ENCODE measurements at places on chromosomes 16 and 17.

- DNase-seq, result no peak
These were observed 1237.1 kb upstream of the GOT2 start for GRCh38 chr16:59971264-59971663.

GRCh38 chr16:20755238-20755637, 8.6 kb upstream of the ACSM3 start:
- DNase-seq, result no peak

DNA sequence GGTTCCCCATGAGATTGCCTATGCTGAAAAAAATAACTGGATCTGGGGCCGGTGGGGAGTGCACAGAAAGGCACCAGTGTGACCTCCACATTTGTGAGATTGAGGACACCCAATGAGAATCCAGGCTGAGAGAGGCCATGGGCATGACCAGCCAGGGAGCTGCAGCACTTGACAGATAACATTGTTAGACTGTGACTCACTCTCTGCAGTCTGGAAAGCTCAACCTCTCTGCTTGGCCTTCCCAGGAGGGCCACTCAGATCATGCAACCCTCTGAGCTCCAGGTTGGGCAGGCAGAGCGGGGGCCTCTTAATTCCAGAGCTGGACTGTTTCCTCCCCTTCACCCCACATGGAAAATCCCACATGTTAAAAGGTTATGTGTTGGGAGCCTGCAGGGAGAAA, 30.1 kb downstream of the FZD2 start:
- no peak for DNase-seq

DNA sequence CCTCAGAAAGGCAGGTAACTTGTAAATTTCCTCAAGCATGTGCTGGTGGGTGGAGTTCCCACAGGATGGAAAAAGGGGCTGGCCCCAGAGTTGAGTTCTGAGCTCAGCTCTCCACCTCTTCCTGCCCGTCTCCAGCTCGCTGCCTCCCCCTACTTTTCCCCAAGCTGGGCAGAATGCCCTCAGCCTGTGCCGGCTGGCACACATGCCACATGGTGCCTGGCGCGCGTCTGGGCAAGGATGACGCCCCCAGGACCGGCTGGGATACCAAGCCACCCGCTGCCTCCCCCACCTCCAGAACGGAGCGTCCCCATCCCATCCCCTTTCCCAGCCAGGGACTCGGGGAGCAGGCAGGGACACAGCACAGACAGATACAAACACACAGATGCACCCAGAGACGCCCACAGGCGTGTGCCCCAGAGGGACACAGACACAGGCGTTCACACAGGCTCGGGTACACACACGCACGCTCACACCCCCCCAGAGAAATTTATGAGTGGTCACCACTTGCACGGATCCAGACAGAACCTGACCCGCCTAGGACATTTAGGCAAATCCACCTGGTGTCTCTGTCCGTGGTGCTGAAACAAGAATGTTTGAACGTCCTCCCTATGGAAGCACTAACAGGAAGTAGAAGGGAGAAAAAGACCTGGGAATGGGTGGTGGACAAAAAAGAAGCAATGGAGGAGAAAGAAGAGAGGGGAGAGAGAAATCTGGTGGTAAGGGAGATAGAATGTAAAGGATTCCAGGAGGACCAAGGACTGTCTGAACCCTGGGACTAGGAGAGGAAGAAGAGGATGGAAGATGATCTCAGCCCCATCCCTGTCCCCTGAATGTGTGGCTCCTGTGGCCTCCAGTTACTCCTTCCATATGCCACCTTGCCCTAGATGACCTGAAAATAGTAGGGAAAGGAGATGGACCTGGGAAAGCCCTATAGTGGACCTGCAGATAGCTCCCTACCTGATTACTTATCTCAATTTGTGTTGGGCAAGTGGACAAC, 15.5 kb downstream of the NEUROD2 start:
- DNase-seq, result peak; percentile 96

DNA sequence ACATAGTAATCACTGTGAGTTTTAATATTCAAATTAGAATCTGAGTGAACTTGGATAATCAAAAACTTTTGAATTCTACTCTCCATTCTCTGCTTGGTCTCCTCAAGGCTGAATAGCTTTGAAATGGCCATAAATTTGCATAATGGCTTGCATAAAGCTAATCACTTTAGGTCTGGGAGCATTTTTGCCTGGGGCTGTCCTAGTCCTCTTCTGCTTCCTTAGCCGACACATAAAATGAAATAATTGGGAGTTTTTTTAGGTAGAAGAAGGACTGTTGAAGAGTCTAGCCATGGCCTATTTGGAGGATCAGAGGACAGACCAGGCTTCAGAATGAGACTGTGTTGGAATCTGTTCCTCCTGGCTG, 91.4 kb upstream of the EEF2KMT start:
- DNase-seq, result no peak
